Stimulated activated CD4-positive, alpha-beta T cell treated with anti-CD3 and anti-CD28 coated beads, Interleukin-1b, Interleukin-23, amount 100 ng/mL, for 24 hours (primary cell): ENCODE measurements at places on chromosomes 5 and 9.

- no peak for DNase-seq
These were observed 446.1 kb downstream of the ANXA1 start for GRCh38 chr9:73597771-73598170.

DNA sequence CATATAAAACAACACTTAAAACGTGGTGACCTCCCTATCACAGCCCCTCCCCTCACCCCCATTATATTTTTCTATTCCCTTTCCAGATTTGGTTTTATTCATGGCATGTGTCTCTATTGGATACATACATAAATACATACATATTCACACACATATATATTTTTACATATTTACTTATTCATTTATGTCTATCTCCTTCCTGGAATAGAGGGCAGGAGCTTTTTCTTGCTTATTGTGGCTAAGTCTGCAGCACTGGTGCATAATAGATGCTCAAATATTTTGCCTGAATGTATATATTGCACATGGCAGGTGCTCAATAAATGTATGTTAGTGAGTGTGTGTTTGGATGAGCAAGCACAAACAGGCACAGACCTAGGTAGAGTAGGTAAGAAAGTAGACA, 2.5 kb downstream of the AGXT2 start:
- no peak for DNase-seq

DNA sequence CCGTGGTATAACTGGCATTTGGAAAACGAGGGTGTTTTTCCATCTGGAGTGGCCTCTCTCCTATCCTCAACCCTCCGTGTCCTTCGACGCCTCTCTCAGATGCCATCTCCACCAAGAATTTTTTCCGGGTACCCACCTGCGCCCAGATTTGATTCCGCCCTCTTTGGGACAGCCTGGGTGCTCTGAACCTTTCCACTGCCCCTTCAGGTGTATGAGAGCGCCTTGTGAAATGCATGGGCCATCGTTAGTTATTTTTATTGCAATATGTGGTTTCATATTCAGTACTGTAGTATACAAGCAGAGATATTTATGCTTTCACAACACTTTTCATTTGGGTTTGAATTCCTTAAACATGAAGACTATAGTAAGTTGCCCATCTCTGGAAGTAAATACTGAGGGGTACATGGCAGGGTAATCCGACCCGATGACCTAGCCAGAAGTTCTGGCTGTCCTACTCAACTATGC, 78.2 kb upstream of the IFNE start:
- no peak for DNase-seq

- peak; percentile 10 for DNase-seq
These were observed 36.4 kb downstream of the GGTA1 start for GRCh38 chr9:121463026-121463807.

GRCh38 chr5:54792611-54793404, 192.6 kb downstream of the ESM1 start:
- DNase-seq = no peak

DNA sequence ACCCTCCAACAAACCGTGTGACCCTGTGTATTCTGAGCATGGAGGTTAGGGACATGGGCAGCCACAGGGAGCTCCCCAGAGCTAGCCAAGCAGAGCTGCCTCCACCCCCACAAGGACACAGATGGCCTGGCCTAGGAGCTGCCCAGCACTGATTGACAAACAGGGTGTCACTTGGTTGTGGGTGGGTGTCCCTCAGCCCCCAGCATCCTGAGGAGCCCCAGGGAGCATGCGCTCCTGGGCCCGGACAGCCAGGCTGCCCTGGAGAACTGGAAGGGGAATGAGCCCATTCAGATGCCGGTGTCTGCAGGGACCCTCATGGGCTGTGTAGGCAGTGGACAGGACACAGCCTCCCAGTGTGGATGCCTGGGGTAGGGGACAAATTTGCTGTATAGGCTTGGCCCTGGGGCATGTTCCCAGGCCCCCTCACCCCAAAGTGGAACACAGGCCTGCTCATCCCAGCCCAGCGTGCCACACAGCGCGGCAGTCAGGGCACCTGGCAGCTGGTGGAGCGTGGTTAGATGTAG, 124.8 kb upstream of the LMX1B start:
- no peak for DNase-seq

DNA sequence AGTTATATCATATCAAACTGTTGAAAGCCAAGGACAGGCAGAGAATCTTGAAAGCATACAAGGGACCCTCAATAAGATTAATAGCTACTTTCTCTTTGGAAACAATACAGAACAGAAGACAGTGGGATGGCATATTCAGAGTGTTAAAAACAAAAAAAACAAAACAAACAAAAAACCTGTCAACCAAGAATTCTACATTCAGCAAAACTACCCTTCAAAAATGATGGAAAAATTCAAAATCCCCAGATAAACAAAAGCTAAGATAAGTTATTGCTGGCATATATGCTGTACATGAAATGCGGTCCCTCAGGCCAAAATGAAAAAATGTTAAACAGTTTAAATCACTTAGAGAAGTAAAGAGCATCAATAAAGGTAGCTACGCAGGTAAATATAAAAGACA, 425.1 kb downstream of the ACTL7B start:
- DNase-seq = no peak

DNA sequence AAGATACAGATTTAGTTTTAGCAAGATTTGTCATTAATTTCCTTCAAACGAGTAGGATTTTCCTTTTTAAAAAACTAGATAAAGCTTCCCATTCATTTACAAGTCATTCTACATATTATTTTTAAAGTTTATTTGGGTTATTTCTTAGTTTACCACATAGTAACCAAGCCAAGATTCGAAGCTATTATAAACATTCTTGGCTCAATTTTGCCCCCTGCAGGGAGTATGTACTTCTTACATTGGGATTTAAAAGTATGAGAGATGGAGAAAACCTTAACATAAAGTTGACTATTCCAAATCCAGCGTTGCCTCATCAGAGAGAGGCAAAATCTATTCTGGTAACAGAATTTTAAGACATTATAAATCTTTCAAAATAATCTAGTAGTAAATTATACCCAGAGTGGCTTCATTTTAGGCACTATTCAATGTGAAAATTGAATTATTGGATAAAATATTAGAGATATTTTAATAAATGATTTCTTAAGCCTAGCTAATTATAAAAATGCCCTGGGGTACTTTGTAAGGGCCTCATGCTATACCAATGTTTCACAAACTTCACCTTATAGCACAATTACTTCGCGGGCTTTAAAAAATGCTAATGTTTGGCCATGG, 39.1 kb downstream of the FBN2 start:
- no peak for DNase-seq

DNA sequence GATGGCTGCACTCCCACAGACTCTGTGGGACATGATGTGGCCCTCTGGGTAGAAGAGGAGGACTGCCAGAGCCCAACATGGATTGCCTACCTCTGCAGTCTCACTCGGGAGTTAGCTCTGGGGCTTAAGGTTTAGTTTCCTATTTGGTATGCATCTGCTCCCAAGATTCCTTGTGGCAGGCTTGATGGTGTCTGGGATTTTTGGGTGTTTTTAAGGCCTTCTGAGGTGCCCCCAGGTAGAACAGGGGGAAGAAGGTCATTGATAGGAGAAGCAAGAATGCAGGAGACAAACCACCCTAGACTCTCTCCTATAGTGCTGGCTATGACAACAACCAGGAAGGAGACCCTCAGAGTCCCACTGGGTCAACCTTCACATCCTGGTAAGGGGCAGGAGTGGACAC, 46.7 kb upstream of the CXCL14 start:
- no peak for DNase-seq

- no peak for DNase-seq
These were observed 100.0 kb downstream of the KIAA1958 start for GRCh38 chr9:112586599-112587155.

GRCh38 chr5:120927950-120928530, 463.9 kb downstream of the PRR16 start:
- DNase-seq = no peak

GRCh38 chr9:37625036-37625757, 25.6 kb upstream of the FRMPD1 start:
- DNase-seq = no peak

DNA sequence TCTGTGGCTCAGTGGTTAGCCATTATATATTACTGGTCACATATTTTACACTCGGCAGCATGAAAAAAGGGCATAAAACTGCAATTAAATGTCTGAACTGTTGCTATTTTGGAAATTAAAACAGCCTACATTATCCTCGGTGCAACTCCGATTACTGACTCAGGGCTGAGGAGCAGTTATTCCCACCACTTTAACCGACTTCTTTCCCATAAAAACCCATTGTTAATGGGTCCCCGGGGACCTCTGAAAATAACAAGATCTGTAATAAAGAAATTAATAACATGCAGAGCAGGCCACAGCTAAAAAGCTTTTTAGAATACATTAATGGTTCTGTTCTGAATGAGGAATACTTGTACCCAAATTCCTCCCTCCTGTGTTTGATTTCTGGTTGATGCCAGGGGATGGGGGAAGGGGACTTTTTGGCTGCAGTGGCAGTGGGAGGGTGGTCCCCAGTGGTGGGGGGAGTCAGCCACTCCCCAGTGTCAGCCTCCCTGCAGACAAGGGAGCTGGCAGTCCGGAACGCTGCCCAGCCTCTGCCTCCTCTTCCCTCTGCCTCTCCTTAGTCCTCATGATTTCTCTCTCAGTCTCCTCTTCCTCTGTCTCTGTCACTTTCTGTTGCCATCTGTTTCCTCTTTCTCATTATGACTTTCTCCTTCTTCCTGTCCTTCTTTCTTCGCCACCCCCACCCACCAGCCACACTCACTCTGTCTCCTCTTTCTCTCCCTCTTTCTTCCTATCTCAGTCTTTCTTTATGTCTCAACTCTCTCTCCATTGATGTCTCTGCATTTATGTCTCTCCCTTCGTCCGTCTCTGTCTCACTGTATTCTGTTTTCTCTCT, 59.0 kb upstream of the ZBTB43 start:
- no peak for DNase-seq

DNA sequence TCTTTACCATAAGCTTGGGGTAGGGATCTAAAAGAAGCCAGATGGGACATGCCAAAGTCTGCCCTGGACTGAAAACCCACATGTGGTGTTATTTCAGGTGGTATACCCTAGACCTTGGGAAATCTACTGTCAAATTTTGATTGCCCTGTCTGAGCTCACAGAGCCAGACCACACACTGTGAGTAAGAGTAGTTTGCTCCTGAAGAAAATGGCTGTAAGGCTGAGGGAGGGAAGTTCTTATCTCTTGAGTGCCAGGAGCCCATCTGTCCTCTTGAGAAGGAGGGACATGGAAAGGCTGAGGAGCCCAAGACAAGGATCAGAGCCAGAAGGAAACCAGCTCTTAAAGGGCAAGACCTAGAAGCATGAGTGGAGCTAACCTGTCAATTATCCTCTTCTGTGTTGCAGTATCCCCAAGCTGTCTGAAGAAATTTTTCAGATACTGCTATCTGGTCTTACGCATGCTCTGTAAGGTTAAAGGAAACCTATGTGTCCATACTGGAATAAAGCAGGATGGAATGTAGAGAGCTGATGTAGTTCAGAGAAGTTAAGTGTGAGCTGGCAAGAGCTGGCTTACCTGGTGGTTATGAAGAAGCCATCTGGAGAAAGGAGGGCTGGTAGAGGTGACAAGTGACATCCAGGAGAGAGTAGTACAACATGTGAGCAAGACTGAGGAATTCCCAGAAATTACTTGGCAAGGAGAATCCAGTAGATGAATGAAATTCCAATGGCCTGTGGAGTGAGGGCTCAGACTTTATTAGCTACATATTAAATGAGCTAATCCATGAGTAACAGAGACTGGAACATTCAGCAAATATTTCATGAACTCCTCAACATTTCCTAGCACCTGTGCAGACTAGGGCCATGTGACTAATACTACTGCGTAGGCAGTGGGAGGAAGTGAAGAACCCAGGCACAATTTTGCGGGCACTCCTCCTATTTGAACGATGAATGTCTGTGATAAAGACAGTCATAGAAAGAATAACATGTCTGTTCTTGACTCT, 389.1 kb upstream of the KIF2A start:
- no peak for DNase-seq

GRCh38 chr5:142984525-142984924, 214.3 kb downstream of the ARHGAP26 start:
- no peak for DNase-seq

DNA sequence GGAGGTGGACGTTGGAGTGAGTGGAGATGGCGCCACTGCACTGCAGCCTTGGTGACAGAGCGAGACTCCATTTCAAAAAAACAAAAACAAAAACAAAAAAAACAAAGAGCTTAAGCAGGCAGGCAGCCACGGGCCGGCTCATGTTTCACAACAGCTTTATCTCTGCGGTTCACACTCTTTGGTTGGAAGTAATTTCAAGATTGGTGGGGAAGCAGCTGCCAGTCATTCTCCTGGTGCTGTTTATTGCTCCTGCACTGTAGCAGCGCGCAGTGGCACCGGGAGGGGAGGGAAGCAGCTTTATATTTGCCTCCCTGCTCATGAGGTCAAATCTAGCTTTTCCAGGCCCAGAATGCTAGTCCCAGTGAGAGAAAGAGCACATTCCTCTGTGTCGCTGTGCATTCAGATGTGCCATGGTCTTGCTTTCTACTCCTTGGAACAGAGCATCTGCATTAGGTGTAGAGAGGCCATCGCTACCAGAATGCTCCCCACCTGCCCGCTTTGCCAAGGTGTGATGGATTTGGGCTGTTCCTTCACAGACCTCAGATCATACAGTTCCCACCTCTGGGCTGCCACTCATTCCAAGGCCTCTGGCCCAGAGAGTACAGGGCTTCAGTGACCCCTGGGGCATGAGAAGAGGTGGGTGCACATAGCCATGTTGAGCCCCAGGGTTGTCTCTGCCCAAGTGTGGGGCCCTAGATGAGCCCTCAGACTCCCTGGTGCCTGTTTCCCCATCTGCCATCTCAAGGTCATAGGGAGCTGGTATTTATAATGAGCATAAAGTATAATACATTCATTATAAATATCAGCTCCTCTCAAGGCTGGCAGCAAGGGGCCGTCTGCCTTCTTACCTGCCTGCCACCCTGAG, 270.4 kb downstream of the MED10 start:
- no peak for DNase-seq

GRCh38 chr5:72608297-72608696, 101.1 kb upstream of the ZNF366 start:
- no peak for DNase-seq

DNA sequence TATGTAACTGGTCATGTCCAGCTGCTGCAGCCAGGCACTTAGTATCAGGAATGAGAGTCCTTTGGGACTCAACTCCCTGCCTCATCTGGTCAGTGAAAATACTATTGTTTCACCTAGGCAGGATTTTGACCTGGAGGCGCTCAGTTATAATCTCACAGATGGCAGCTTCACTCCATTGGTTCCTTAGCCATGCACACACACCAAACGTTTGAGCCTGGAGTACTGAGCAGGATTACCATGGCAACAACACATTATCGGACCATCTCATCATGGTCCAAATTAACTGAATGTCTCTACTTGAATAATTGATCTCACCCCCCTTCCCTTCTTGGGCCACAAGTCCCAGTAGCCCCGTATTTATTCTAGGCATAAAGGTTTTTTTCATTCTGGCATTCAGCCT, 15.0 kb upstream of the SREK1 start:
- DNase-seq = no peak

DNA sequence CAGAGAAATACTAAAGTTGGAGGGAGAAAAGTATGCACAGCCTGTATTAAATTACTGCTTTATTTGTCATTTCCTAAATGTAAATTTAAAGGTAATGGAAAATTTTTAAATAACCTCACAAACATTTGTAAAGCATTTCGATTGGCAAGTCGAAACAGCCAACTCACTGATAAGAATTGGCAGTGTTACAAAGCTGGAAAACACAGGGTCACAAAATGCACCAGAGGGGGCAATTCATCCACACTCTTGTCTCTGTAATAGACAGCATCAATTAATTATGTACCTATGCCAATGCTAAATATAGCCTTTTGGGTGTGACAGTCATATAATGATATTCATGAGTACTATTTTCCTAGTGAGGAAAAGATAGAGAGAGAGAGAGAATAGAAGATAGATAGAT, 140.6 kb upstream of the PRLR start:
- DNase-seq = no peak

- no peak for DNase-seq
These were observed 341.0 kb downstream of the PRR16 start for GRCh38 chr5:120805131-120805530.
